ENCODE measurements at places on chromosomes 5 and 9.

DNA sequence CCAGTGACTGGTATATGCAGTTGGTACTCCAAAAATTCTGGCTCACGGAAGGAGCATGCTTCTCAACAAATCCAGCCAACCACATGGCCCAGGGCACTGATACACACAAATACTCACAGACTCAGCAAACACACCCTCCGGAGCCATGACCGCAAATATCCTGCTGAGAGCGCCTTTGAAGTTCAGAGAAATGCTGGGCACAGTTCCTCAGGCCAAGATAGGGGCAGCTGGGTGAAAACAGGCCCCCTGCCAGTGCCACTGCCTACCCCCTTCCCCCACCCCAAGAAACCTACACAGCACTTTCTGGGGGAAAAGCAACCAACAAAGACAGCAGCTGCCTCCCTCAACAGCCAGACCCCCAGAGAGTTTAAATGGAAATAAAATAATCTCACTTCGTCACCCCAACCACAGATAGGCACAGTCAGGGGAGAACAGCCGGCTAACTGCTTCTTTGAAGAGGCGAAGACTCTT is 120.0 kb downstream of the C5orf15 start:
- DNase-seq, result no peak

GRCh38 chr5:127766676-127767335 is 63.6 kb downstream of the CCDC192 start:
- no peak for DNase-seq

DNA sequence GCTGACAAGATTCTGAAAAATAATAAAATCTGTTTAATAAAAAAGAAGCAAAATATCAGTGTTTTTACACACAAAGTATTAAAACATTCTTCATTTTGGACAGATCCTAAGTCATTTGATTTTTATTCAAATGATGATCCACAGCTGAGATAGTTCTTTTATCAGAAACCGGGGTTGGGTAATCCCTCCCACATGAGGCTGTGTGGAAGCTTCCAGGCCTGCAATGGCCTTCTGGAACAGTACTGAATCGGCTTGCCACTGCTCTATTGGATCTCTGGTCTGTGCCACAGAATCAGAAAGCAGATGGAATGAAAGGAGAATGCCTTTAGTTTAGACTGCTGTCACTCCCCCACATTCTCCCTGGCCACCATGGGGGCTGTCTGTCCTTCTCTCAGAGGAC is 6.1 kb upstream of the C5orf58 start:
- DNase-seq, result no peak

- DNase-seq, result no peak
Measured at GRCh38 chr5:82332886-82333615, 54.9 kb upstream of the RPS23 start.

GRCh38 chr5:141319202-141319601 is 1.4 kb downstream of the TAF7 start:
- DNase-seq, result no peak

GRCh38 chr9:78366827-78367226 is 69.9 kb downstream of the PSAT1 start:
- DNase-seq, result no peak

- peak; percentile 10 for DNase-seq
Measured at GRCh38 chr9:107982745-107983144, 493.2 kb upstream of the KLF4 start.

GRCh38 chr5:97968346-97968745 is 785.3 kb upstream of the RIOK2 start:
- DNase-seq, result no peak

- no peak for DNase-seq
Measured at GRCh38 chr9:96258967-96259366, 43.0 kb downstream of the HSD17B3 start.

GRCh38 chr5:125685771-125686170 is 737.4 kb upstream of the GRAMD2B start:
- DNase-seq, result no peak

DNA sequence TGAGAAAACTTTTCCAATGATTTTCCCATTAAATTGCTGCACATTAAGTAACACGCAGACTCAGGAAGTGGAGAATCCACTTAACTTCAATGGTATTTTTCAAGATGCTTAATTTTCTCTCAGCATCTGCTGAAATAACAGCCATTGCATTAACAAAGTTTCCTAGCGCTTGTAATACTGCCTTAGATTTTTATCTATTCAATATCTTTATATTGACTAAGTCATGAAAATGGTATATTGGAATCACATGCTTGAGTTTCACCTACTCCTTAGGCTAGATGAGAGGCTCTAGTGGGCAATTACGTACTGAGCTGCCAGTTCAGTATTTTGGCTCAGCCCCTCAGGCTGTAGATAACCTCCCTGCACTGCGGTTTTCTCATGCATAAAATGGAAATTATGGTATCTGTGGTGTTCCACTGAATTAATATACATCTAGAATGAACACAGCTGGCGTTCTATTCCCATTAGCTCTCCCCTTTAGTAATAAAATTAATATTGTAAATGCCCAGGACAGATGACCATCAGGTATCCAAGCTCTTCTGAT is 112.9 kb downstream of the MTX3 start:
- DNase-seq, result no peak

- DNase-seq, result no peak
Measured at GRCh38 chr5:155794795-155795194, 532.2 kb upstream of the SGCD start.

GRCh38 chr9:113299800-113300292 is 3.3 kb downstream of the RNF183 start:
- no peak for DNase-seq

- no peak for DNase-seq
Measured at GRCh38 chr5:92560698-92561401, 1020.2 kb downstream of the NR2F1-AS1 start.

DNA sequence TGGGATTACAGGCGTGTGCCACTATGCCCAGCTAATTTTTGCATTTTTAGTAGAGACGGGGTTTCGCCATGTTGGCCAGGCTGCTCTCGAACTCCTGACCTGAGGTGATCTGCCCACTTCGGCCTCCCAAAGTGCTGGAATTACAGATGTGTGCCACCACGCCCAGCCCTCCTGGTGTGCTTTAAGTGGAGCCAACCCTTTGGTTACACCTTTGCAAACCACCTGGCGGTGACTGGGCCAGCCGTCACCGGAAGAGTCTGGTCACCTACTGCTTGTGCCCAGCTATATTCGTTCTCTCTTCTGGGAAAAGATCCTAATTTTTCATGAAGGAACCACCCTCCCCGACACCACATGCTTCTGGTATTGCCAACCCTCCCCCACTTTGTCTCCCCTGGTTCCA is 35.9 kb downstream of the COL23A1 start:
- DNase-seq, result no peak

DNA sequence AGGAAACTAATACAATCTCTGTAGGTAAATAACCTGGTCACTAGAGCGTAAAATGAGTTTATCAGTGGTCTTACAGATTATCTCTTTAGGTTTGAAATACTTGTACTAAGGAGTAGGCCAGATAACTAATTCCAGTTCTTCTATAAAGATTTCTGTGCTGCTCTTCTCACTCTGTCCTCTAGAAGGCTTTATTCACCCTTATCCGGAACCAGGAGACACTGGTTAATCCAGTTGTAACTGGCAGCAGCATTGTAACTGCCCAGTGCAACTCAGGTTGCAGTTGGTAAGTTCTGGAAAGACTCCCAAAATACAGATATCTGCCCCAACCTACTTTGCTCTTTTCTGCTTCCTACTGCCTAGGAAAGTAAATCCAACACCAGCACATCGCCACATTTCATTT is 19.8 kb downstream of the C5orf22 start:
- no peak for DNase-seq

GRCh38 chr5:31366941-31367340 is 165.0 kb downstream of the DROSHA start:
- DNase-seq, result no peak

DNA sequence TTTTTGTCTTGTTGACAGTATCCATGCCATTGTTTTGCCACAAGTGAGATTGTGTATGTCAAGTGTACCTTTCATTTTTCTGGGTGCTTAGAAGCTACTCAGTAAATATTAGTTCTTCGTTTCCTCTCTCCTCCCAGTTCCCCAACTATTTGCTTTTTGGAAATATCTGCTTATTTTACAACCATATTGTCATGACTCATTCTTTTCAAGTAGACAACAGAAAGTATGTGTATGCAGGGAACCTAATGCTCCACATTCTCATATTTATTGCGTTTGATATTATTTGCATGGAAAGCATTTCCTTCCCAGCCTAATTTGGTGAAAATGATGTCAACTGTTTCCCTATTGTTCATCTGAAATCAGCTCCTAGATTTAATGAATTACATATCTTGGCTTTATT is 483.7 kb upstream of the RIOK2 start:
- no peak for DNase-seq

GRCh38 chr5:171785517-171785916 is at the start of gene SMIM23:
SMIM23 (plus strand) TSS chr5:171785817; CDS start chr5:171785872, 55 bp downstream.
- no peak for DNase-seq

DNA sequence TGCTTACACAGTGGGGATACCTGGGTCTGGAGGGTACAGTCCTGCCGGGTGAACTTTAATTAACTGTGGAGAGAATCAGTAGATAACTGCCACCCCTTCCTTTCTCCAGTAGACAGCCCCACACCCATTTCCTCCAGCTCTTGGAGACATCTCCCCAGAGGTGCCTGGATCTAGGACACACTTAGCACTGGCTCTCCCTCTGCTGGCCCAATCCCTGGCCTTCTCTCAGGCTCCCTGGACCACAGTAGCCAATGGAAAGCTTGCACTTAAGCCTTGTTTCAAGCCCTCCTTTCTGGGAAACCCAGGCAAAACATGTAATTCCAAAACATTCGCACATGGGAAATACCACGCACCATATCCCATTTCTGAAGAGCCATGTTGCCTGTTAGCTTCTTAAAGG is 169.2 kb upstream of the GAS1 start:
- DNase-seq, result no peak

DNA sequence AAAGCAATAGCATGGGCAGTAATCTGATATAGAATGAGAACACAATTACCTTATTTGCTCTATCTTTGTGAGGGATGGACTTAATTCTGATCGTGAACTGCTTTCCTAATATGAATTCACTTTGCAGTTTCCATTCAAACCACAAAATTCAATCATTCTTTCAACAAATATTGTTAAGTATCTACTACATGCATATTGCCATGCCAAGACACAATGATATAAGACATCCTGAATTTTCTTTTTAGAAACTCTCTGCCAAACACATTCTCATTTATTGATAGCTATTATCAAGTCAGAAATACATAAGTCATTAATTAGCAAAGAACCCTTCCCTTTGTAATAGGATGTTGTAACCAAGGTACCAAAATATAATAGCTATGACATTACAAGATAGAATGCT is 121.6 kb upstream of the TARS1 start:
- no peak for DNase-seq

GRCh38 chr5:61100437-61100836 is 61.8 kb downstream of the SMIM15 start:
- DNase-seq, result no peak

GRCh38 chr5:75044406-75044805 is 8.0 kb downstream of the GCNT4 start:
- DNase-seq, result no peak

DNA sequence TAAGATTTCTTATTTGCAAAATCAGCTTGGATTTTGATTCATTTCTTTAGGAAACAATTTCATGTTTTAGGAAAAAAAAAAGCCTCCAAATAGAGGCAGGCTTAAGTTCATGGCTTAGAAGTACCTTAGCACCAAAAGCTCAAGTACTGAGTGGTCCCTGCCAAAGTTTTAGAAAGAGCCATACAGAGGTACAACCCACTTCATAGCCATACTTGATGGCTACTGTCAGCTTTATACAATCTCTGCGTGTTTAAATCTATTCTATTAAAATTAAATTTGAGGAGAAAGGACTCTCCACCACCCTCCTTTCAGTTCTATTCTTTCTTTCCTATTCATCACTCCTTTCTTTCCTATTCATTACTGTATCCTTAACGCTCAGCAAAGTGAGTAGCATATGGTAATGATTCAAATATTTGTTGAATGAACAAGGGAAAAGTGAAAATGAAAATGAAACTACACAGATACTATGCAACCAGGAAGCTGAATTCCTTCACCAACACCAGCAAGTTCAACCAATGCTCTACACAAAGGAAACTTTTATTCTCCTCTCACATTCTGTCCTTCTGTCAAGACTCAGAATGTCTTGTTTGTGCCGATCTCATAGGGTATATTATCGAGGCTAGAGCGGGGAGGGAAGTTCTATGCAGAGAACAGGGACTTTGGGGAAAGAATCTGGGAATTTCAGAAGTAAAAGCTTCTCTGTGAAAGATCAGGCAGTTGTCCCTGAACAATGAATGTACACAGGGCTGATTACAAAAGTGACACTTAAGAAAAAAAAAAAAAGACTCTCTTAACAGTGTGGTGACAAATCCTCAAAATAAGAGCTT is 138.6 kb upstream of the SPEF2 start:
- peak; percentile 33 for DNase-seq

DNA sequence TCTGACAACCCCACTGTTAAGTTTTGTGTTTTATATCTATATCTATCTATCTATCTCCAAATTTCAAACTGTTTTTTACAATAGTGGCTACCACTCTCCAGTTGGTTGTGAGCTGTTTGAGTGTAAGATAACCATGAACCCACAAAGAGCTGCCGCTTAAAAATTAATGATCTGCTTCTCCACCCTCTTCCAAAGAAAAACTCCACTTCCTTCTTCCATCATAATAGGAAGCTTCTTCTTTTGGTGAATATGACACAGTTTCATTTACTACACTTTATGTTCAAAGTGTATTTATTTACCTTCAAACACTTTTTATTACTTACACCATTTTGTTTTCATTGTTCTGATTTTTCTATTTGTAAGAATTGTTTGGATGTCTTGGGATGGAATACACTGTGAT is 37.9 kb downstream of the SPZ1 start:
- no peak for DNase-seq

DNA sequence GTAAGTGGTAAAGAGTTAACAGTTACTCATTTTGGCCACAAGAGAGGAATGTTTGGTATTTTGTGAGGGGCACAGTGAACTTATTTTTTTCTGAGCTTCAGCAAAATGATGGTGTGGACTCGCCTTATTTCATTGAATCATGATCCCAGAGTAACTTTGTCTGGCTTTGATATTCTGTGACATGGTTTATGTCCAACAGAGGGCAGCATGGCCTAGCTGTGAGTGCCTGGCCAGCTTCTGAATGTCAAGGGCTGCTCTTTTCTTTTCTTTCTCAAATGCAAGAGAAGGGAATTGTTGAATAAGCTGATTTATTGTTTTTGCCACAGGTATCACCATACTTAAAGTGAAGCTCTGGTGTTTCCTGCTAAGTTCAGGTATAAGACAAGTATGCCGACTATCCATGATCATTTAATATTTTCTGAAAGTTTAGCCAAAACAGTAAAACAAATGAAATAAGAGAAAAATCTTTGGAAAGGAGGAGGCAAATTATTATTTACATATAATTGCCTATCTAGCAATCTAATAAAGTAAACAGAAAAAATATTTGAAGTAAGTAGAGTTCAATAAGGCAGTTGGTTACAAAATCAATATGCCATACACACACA is 31.7 kb downstream of the MRPL22 start:
- no peak for DNase-seq

Measured in CD4-positive, alpha-beta T cell treated with Interleukin-4 for 4 hours (primary cell).